Neural progenitor cell (in vitro differentiated cells): ENCODE measurements at places on chromosomes 11 and 22. TPM values are rescaled to one million over a fixed set of nuclear protein-coding genes. Genes with fewer than 3 reads are reported as not detected.

LRRC32 gene
- 0.21 and 1.1 TPM in 2 replicates for total RNA-seq

LRP4 gene
- total RNA-seq = 9.2 and 12.0 TPM in 2 replicates

OR4A16 gene
- not detected in 2 replicates for total RNA-seq

GRCh38 chr22:46739094-46739870, 1.2 kb upstream of the CERK start:
- no peak for DNase-seq

DNA sequence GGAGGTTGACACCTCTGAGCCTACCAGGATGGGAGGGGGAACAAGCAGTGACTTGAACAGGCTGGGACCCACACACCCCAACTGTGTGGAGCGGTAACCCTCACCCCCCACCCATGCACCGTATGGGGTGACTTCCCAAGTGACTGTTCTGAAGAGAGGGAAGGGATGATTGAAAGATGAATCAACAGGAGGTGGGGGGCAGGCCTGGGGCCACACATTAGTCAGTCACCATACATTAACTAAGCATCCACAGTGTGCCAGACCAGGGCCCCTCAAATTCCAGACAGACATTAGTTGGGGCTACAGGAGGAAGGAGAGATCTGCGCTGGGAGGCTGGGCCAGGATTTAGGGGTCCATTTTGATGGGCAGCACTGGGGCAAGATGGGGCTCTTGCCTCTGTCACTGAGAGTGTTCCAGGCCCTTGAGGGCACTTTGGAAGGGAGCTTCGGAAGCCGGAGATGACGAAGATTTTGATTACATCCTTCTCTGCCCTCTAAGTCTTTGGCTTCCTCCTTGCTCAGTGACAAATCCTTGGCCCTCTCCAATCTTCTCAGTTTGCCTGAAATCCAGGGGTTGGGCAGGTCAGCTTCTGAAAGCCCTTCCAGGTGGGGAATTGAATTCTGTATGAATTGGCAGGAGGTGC, 966 bp downstream of the SMTN start:
- DNase-seq = no peak

- no peak for DNase-seq
Measured at GRCh38 chr11:74755395-74755995, 6.8 kb downstream of the RNF169 start.

- DNase-seq = no peak
Measured at GRCh38 chr11:17076517-17077239, 789 bp downstream of the RPS13 start.

DNA sequence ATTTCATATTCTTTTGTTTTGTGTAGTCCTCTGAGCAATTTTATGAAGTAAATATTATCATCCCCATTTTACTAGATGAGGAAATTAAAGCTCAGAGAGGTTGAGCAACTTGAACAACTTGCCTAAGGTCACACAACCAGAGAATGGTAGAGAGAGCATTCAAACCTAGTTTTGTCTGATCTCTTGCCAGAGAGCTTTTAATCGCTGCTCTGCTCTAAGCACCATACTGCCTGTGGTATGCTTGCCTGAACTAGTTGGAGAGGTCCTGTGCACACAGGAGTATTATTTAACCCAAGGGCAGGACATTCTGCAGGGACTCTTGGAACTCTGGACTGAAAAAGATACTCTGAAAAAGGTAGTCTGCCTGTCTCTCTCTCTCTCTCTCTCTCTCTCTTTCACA, 38.5 kb downstream of the TRAF6 start:
- no peak for DNase-seq

- DNase-seq = no peak
Measured at GRCh38 chr11:113222241-113222640, 92.1 kb upstream of the TTC12 start.

DNA sequence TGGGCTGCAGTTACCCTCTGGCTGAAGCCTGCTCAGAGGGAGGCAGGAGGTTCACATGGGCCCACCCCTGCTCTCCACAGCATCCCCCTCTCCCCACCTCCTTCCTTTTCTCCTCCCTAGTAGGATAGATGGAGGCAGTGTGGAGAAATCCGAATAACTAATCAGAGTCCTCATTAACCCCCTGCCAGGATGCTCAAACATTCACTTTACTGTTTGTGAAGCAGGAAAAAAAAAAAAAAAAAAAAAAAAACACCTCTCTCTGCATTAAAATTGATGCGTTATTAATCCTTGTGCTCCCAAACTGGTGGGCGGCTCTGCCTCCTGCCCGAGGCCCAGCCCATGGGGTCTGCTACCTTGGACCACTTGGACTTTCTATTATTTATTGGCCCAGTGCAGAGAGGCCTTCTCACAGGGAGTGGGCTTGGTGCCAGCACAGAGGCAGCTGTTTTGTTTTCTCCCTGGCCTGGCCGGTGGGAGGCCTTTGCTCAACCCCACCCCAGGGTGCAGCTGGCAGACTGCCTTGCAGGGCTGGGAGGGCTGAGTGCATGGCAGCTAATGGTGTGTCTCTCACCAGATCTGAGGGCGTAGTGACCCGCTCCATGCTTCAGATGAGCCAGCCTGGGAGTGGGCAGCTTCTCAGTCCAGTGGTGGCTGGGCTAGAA, 150.7 kb downstream of the PKNOX2 start:
- DNase-seq = no peak

DNA sequence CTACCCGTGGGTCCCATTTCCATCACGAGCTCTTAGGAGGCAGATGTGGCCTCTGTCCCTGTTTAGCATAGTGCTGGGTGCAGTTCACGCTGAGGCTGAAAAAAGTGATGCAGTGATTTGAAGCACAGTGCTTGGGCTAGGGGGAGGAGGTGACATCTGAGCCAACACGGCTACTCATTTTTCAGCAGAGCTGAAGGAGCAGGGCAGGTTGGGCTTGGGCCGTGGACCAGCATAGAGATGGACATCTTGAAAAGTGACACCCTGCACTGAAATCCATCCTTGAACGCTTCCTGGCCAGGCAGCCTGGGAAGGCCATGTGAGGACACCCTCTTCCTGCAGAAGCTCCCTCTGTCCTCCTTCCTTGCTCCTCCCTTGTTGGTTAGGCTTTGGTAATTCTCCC, 66.4 kb downstream of the ADAMTS15 start:
- DNase-seq = no peak

- no peak for DNase-seq
Measured at GRCh38 chr11:61795876-61796526, 3.3 kb downstream of the FEN1 start.

GRCh38 chr11:87127101-87127500, 89.4 kb downstream of the TMEM135 start:
- peak; percentile 55 for DNase-seq

GRCh38 chr11:4049006-4049405, 45.6 kb upstream of the RRM1 start:
- DNase-seq = no peak

DNA sequence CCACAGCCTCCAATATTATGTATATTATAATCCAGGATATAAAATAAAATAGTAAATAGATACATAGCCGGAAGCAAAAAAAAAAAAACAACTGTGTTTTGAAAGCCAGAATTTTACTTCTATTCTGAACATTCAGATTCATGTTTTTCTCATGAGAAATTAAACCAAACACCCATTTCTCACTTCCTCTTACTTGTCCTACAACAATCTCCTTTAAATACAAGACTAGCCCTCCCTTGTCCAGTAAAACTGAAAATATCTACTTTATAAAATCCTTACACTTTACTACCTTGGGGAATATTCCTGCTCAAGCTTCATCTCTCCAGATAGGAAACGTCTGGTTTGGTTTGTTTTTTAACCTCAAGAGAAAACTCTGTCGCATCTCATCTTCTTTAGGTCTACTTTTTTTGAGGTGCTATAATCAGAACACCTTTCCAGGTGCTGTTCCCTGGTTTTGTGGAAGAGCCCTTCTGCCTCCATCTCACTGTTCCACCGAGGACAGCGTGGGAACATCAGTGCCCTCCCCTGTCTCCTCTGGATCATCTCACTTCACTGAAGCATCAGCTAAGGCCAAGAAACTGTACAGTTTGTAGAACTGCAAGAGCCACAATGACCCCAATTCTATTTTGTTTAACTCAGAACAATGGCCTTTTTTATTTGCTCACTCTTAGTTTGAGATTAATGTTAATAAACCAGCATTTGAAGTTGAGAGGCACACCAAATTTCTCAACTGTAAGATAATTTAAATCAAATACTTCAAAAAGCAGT, 82.0 kb upstream of the ARHGAP32 start:
- DNase-seq = no peak

DNA sequence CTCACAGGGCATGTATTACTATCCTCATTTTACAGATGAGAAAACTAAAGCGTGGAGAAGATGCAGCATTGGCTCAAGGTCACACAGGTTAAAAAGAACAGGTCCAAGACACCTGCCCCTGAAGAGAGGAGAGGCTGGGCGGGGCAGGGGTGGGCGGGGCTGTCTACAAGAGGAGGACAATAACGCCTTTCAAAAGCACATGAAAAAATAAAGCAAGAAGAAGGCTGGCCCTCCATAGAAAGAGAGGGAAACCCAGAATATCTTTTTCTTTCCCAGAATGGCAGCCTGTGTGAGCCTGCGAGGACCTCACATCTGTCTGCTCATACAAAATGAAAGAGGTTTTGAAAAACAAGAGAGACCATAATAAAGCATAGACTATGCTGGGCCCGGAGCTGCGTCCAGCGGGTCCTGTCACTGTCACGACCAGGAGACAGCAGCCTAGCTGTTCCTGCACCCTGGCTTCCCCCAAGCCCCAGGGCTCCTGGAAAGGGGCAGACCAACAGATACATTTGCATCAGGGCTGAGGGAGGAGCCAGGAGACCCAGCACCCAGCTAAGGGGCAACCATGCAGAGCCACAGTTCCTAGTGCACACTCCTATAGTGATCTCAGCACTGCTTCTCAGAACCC, 61.6 kb downstream of the DSCAML1 start:
- DNase-seq = no peak

- no peak for DNase-seq
Measured at GRCh38 chr11:2807801-2808241, 77.8 kb downstream of the CDKN1C start.
